ENCODE measurements at places on chromosomes 16 and 17.
A peak's percentile ranks its signal among the peaks of the same experiment; 100 is the strongest.

- no peak for DNase-seq
These were observed 28.2 kb downstream of the SLC47A1 start for GRCh38 chr17:19561697-19562318.

- no peak for DNase-seq
These were observed 6.9 kb upstream of the CHMP6 start for GRCh38 chr17:80984749-80985148.

DNA sequence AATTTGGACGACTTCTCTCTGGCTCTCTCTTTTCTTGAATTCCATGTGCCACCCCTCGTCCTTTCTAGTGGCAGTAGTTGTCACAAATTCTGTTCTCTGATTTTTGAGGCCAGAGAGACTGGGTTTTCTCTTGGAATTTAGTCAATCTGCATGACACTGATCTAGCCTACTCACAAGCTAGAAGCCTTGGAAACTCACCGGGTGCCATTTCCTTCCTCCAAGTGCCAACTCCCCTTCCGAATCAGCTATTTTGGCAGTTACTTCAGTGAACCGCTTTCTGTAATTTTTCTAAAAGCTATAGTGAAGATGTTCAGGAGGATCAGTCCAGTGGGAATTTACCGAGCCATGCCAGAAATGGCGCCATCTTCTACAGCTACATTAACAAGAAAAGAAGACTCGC is 228.9 kb downstream of the PMP22 start:
- DNase-seq = no peak

DNA sequence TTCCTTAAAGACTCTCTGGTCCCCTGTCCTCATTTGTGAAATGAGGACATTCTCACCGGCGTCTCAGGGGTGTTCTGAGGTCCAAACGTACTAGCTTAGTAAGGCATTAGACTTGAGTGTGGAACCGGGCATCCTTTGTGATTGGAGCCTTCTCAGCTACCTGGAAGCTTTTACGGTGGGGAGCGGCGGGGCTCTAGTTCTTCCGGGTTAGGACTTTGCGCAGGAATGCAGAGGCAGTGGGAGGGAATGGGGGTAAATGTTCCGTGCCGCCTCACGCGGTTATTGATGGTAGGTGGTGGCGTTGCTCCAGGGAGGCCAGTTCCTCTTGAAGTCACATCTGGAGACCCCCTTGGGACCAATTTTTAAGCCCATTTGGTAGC is 113.6 kb downstream of the SNX29 start:
- no peak for DNase-seq

DNA sequence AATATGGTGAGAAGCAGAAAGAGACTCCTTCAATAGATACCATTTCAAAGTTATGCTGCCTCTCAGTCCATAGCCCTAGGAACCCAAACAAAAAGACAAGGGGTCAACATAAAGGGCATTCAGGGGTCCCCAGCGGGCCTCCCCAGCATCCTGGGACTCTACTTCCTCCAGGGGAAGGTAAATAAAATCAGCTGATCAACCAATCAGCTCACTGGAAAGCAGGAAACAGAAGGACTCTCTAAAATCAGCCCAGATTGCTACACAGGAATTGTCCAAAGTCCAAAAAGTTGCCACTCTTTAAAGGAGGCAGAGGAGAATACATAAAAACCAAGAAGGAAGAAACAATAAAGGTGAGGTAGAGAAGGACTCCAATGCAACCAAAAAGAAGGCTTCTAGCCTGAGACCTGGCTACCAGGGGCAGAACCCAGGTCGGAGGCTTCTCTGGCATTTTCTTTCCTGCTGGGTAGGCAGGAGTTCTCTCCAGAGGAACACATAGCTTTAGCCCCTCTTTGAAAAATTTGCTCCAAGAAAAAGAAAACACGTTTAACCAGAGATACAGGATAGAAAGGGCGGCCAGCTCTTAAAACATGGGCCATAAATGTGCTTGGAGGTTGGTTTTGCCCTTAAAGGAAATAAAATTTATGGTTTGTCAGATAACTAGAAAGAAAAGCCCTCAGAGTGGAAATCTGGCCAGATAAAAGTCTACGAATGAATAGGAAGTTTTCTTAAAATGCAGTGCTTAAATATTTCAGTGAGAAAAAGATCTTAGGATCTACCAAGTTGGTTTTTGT is 404.6 kb downstream of the SOX9 start:
- DNase-seq = no peak

DNA sequence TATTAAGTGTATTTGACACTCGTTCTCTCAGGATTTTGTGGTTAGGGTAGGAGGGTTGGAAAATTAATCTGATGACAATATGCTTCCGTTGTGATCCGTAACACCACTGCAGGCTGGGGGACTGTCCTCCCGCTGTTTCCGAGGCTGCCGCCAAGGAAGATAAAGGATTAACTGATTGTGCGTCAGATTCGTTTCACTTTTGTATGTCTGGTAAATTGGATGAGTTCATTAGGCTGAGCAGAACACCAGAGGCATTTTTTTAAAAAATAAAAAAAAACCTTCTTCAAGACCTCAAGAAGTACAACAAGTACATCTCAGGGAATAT is 486.7 kb upstream of the SALL1 start:
- DNase-seq = no peak

DNA sequence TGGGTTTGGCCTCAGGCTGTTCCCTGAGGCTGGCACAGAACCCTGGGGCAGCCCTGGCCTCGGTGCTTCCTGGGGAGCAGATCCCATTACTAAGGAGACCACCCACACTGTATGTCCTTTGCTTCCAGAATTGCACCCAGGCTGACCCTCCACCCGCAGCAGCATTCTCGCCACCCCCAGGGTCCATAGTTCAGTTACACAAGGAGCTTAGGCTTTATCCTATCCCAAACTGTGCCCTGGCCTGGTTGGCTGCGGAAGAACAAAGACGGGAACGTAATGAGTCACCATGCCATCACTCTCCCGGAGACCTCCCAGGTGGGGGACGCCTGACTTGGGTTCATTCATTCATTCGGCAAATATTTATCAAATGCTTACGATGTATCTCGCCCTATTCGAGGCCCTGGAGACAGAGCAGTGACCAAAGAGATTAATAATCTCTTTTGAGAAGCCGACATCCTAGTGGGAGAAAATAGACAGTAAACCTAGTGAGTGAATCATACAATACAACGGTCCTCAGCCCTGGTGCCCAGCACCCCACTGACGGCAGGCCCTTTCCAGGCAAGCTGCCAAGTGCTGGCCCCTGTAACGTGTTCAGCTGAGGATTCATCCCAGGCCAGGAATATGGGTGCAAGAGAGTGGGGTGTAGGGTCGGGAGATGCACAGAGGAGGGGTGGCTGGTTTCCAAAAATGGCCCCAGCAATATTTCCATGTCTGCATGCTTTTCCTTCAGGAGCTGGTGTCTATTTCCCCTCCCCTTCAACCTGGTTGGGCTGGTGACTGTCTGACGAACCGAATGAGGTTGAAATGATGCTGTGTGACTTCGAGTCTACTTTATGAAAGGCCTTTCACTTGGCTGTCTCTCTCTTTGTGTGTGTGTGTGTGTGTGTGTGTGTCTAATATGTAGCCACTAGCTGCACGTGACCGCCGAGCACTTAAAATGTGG is 134.2 kb downstream of the MGAT5B start:
- no peak for DNase-seq

DNA sequence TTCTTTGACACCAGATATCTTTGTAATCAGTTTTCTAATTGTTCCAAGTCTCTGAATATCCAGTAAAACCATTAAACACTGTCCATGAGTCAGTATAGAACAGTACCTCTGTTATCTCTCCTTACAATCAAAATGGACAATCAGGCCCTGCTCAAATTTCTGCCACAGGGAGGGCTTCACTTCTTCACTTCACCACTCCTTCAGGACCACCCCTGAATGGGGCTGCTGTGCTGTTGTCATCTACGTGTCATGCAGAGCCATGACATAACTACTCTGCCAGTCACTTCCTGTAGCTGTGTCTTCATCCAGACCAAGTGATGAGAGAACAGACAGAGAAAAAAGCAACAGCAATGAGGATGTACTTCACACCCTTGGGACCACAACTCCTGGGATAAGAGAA is 116.9 kb downstream of the TANC2 start:
- DNase-seq = no peak

GRCh38 chr17:50890675-50891516 is 24.7 kb upstream of the TOB1 start:
- DNase-seq = no peak

DNA sequence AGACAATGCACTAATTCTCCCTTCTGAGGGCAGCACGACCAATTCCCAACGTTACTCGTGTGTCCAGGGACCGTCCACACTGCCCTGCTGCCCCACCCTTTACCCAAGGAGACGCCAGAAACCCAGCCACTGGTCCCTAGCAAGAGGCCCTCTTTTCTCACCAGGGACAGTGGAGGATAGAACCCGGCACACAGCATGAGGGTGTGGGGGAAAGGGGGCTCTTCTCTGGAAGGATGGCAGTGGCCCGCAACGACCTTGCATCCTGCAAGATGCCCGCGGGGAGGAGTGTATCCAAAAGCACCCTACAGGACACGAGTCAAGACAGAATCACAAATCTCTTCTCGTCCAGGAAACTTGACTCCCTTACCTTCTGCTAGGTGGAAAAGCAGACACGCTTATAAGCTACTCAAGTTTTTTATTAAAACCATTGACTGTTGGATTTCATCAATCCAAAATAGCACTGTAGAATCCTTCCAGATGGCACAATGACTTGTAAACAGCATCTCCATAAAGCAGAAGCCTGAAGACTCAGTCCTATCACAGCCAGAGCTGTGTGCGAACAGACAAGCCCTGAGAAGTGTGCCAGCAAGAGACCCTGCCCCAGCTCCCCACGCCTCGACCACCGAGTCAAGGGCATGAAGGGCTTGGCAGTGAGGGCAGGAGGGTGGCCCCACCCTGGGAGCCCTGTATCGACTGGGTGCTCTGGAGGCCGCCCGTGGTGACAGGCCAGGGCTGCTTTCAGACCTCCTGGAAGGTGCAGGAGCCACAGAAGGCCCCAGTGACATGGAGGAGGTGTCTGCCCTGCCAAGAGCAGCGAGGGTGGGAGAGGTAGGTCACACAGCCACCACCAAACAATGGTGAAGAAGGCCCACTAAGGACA is 103.8 kb downstream of the ANKRD11 start:
- no peak for DNase-seq

GRCh38 chr17:73536700-73537605 is 107.3 kb downstream of the SDK2 start:
- DNase-seq = no peak

DNA sequence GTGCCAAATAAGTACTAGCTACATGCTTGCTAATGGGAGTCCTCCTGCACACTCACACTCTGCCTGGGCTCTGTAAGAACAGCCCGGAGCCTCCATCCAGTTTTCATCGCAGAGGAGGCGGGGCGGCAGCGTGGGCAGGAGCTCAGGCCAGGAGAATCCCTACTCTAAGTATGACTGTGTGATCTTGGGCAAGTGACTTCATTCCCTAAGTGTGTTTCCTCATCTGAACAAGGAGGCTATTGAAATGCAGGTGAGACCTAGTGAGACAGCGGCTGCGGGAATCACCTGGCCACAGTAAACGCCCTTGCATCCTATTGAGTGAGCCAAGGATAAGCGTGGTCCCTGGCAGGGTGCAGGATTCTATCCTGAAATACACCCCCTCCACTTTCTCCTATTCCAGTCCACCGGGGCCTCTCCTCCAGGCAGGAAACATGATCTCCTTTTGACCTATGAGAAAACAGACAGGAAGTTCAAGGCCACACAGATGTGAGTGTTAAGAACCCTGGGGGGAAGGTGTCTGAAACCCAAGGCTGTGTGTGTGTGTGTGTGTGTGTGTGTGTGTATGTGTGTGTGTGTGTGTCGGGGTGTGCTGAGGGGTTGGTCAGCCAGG is 5.2 kb upstream of the RAI1 start:
- no peak for DNase-seq

- no peak for DNase-seq
These were observed 32.4 kb downstream of the CLTC start for GRCh38 chr17:59652119-59652518.

DNA sequence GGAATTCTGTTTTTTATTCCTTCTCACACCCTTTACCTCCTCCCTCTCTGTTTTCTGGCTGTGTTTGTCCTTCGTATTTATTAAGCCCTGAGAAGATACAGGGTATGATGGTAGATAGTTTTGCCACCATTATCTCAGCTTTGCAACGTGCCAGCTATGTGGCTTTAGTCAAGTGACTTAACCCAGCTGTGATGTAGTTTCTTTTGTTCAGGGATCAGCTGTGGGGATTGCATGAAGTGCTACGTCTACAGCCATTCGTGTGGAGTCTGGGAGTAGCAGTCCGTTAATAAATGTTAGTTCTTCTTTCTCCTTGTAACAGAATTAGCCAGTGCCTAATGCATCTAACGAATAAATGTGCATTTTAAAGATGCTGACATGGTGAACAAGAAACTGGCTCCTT is 128.4 kb downstream of the HAPSTR1 start:
- no peak for DNase-seq

DNA sequence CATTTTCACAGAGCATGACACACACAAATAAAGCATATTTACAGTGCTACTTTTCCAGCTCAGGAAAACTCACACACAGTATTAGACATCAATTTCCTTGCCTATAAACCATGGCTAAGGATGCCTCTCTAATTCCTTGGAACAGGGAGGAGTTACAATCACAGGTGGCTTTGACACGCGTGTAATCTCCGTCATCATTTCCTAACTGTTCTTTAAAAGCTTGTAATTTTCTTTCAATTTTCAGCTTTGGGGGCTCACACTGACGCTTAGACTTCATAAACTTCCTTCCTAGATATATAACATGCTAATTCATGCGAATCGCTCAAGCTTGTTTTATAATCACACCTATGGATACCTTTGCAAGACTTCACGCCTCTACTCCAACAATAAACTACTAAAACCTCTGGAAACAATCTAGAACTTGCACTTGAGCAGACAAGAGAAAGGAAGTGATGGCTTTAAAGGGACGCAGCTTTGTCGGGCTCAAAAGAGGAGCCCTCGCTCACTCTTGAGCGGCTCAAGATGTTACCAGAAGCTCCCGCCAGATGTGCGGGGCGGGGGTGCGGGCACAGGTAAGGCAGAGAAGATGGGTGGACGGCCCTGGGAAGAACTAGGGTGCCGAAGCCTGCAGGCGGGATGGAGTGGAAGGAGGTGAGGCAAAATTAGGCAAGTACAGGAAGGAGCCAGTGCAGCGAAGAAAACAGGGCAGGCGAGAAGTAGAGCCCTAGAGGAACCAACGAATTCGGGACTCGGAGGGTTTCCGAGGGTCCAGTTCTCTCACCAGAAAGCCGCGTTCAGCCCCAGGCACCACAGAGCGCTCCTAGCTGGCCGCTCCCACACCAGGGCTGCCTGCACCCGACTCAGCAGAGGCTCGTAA is 631 bp downstream of the RETREG3 start:
- peak; percentile 1 for DNase-seq
